ENCODE measurements at places on chromosomes 1 and 21. TPM values are rescaled to one million over a fixed set of nuclear protein-coding genes. Genes with fewer than 3 reads are reported as not detected.

TCHHL1 gene
- total RNA-seq = not detected

PRCC gene
- total RNA-seq = 96.0 TPM

KCNN3 gene
- 0.02 TPM for total RNA-seq

PDPN gene
- not detected for total RNA-seq

TDRD5 gene
- not detected for total RNA-seq

ARHGAP30 gene
- total RNA-seq = 146 TPM

AK4 gene
- total RNA-seq = 129 TPM

Measured in activated naive CD8-positive, alpha-beta T cell treated with anti-CD3 and anti-CD28 coated beads for 36 hours (primary cell).